Vagina (tissue), 2 donors: ENCODE measurements at places on chromosomes 11 and 22. TPM values are rescaled to one million over a fixed set of nuclear protein-coding genes. Genes with fewer than 3 reads are reported as not detected.

- no peak for DNase-seq
Measured at GRCh38 chr11:59953463-59954218, 10.2 kb upstream of the OOSP4A start.

DNA sequence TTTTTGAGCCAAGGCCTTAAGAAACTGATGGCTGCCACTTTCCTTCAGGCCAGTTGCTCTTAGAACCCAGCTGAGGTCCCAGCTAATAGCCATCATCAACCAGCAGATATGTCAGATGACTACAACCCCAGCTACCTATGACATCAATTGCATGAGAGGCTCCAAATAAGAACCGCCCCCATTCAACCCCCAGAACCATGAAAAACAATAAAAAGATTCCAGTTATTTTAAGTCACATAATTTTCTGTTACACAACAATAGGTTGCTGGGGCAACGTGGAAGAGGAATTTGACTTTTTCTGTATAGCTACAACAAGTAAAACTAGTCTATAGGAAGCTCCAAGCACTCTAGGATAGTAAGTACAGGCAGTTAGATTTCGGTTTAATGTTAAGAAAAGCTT is 216.3 kb upstream of the MTNR1B start:
- no peak for DNase-seq

The HTR3A gene
- not detected for total RNA-seq

GRCh38 chr11:111352231-111352746 is 26.8 kb downstream of the POU2AF1 start:
- DNase-seq = no peak

DNA sequence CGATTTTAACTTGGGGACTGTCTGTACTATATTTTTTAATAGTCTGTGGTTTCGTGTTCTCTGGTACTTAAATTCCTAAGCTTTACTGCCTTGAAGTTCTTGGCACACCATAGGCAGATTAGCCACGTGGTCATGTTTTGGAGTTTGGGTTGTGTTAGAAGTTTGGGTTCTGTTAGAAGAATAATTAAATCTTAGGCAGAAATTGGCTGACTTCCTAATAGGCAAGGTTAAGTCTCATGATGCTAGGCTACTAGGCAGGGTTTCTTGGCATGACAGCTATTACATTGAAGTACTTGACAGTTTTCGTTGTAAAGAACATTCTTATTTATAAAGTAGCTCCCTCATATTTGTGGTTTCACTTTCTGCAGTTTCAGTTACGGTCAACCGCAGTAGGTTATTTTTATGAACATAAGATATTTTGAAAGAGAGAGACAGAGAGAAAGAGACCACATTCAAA is 30.0 kb upstream of the MMP7 start:
- no peak for DNase-seq

GRCh38 chr22:32024796-32025195 is 18.3 kb upstream of the SLC5A1 start:
- DNase-seq = no peak

GRCh38 chr11:34468209-34468841 is 29.6 kb downstream of the CAT start:
- no peak for DNase-seq

The CHRNA10 gene
- not detected for total RNA-seq

GRCh38 chr11:17244046-17244445 is 32.5 kb upstream of the NUCB2 start:
- no peak for DNase-seq

DNA sequence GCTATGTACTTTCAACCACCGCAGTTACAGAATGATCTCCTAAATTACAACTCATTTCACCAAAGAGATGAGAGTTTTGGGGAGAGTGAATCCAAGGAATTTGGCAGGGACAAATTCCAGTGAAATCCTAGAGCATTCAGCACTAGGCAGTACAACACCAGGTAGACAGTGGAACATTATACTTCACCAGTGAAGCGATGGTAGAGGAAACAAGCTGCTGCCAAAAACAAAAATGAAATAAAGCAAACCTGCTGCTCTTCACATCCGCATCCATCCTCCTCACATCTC is 16.9 kb downstream of the SMCO4 start:
- DNase-seq = no peak

GRCh38 chr11:86518211-86518610 is 143.5 kb downstream of the CCDC81 start:
- no peak for DNase-seq
